ENCODE measurements at places on chromosomes 16 and 17. TPM values are rescaled to one million over a fixed set of nuclear protein-coding genes. Genes with fewer than 3 reads are reported as not detected.

DNA sequence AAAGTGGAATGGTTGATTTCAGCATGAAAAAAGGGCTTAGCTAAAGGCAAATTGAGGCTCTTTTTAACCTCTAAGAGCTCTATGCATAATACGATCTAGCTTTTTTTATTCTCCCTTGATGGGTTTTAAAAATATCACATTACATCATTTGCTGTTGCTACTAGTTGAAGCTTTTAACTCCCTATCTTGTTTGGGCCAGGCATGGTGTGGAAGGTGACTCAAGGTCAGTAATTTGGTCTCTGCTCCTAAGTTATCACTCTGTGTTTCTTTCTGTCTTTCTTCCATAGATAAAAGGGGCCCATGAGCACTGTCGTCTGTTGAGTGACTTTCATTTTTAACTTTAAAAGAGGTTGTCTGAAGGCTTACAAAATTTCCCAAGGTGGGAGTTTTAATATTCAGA, 58.1 kb upstream of the GOT2 start:
- H3K36me3 ChIP-seq: no peaks in the 10 kb centered on the region
- no peak for DNase-seq
- H3K4me1 ChIP-seq: no peaks in the 10 kb centered on the region
- H3K4me3 ChIP-seq: no peak overlapping the region
- no peaks in the 10 kb centered on the region for H3K27me3 ChIP-seq
- H3K27ac ChIP-seq: no peak overlapping the region

DNA sequence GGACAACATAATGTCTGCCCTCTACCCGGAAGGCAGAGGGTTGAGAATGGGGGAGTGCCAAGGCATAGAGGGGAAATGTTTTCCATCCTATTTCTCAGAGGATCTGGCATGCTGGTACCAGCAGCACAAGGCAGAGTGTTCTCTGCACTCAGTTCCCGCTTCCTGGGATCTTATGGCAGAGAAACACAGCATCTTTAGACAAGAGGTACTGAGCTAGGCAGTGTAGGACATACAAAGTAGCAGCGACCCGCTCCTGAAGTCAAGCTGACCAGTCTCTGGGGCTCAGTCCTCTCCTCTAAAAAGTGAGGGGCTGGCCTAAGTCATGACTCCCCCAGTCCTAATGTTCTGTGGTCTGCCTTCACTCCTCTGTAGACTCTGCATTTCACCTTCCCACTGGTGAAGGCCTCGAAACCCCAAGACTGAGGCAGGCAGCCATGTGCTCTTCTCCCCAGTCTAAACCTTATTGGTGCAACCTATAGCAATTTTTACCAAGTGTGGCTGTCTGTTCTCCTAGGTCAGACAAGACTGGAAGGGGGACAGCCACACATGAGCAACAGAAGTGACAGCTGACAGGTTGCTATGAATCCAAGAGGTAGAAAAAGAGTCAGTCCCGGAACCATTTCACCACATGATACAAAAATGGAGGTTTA, 11.3 kb upstream of the TSPOAP1 start:
- no peaks in the 10 kb centered on the region for H3K4me1 ChIP-seq
- H3K4me3 ChIP-seq: no peak overlapping the region
- DNase-seq: no peak
- peak overlapping the region; percentile 83 for H3K27ac ChIP-seq

SDK2 gene
- total RNA-seq: 1.1 TPM

GRCh38 chr17:37532756-37533155, 43.1 kb downstream of the DUSP14 start:
- no peaks in the 10 kb centered on the region for H3K4me1 ChIP-seq
- H3K27me3 ChIP-seq: no peaks in the 10 kb centered on the region
- no peak overlapping the region for H3K27ac ChIP-seq
- no peak for DNase-seq
- no peak overlapping the region for H3K4me3 ChIP-seq

TMC7 gene
- not detected for total RNA-seq

Measured in uterus (tissue), 4 donors.